ENCODE measurements at places on chromosomes 1 and 21.

DNA sequence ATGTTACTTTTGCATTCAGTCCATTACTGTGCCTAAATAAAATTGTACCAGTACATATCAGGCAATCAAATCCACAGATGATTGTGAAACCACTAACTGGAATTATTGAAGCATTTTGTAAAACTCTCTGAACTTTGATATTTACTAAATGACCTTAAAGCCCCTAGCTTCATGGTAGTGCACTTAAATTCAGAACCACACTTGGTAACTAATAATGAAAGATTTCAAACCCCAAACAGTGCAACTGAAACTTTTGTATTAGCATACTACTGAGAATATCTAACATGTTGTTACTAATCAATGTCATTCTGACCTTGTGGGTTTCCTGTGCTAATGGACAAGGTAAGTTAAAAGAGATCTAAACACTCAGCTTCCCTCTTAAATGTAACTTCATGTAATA, at the start of gene CFHR3:
CFHR3 (plus strand) TSS at position 238 of the 400 bp plus-strand sequence; CDS start at position 285, 47 bp downstream.
- no peak for DNase-seq

DNA sequence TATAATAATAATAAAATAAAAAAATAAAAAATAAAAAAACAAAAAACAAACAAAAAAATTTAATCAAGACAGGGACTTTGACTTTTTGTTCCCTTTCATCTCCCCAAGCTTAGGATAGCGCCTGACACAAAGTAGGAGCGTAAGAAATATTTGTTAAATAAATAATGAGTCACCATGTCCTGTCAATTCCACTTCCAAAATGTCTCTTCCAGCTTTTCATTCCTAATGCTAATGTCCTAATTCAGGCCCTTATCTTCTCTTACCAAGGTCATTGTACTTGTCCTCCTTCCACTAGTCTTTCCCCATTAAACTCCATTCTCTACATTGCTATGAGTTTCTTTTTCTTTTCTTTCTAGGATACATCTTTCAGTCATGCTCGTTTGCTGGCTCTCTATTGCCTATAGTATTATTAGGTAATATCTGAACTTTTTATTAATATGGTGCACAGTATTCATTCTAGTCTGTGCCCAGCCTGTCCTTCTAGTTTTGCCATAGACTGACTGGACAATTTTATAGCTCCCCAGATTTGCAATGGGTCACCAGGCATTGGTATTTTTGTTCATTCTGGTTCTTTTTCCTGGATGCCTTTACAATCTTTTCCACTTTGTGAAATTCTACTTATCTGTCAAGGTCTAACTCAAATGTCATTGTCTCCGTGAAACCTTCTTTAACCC, 11.4 kb downstream of the NEXN start:
- DNase-seq = no peak

- peak; percentile 14 for DNase-seq
Observed at GRCh38 chr1:219330669-219331068, 157.0 kb downstream of the LYPLAL1 start.

DNA sequence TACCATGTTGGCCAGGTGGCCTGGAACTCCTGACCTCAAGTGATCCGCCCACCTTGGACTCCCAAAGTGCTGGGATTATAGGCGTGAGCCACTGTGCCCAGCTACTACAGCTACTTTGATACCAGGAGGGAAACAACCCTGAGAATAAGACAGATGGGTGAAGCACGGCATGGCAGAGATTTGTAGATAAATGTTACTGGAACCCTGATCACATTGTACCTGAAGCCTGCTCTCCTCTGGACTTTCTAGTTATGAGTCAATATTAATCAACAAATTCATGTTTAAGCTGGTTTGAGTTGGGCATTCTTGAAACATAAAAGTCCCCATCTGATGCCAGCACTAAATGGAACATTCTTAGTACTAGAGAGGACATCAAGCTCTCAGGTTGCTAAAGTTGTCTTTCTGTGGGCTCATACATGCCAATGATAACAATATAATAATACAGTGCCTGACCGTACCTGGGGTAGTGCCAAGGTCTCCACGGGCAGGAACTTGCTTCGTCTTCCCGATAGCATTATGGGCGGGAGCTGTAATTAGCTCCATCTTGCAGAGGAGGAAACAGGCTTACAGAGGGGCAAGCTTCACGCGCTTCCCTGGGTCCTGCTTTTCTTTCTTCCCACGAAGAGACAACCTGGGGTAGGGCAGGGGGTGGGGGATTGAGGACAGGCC, 30.7 kb upstream of the SLC19A1 start:
- no peak for DNase-seq

DNA sequence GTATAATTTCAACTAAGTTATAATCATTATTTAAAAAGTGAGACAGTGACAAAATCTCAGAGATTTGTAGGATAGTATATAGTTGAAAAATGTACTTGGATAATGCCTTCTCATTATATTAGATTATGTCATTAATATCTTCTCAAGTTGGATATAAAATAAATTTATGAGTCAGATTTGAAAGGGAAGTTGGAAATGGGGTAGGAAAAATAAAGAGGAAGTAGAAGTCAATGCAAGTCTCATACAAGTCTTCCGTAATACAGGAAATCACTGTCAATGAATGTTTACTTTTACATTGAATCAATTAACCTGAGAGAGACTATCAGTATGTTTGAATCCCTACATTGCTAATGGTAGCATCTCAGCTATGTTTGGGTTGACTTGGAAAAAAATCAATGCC, 16.2 kb upstream of the RNPC3 start:
- no peak for DNase-seq

GRCh38 chr1:13881385-13882088, 181.5 kb downstream of the PRDM2 start:
- no peak for DNase-seq

DNA sequence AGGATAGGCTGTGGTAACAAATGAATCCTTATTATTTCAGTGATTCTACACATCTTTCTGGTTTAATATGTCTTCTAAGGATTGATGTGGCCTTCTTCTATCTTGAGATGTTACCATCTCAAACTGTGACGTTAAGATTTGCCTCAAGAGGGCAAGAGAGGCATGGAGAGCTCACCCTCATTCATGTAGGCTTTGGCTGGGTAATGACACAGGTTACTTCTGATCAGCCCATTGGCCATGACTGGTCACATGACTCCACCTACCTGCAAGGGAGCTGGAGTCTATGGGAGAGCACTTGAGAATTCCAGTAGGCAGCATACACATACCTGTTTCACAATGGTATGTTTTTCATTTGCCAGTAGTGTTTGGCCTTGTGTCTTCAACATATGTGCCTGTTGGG, 30.0 kb downstream of the CACHD1 start:
- no peak for DNase-seq

- peak; percentile 75 for DNase-seq
Observed at GRCh38 chr1:181179987-181180365, 91.5 kb downstream of the IER5 start.

DNA sequence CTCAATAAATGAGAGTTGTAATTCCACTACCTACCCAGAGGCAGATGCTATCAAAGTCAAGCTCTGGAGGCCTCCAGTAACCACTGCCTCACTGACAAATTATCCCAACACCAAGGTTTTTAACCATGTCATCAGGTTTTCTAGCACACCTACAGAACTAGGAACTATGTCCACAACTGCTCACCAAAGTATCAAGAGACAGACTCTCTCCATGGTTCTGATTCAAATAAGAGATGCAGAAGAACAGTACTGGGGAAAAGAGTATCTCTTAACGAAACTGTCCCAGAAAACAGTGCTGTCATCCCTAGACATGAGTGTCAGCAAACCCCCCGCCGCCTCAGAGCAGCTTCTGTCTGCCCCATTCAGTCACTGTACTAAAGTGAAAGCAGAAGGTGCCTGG, 301.7 kb downstream of the OMA1 start:
- no peak for DNase-seq

DNA sequence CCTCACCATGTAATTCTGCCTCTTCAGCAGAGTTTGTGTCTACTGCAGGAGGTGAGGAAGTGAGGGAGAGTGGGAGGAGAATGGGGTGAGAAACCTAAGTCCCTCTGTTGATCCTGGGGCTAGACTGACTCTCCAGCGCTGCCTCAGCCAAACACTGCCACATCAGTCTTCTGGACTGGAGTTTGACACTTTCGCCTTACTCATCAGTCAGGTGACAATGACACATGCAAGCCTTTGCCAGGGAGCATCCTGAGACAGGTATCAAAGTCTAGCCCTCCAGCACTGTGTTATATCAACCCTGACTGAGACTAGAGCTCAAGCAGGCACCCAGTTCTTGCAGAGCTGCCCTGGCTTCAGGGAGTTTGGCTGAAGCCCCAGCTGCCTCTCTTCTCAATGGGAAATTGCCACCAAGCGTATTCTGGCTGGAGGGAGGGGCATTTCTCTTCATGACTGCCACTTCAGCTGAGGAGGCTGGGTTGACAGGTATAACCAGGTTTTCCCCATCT, 33.3 kb upstream of the SUCO start:
- DNase-seq = no peak
